ENCODE measurements at places on chromosomes 12 and 14.

- DNase-seq: no peak
These were observed 84.9 kb upstream of the PWP1 start for GRCh38 chr12:107600581-107601144.

DNA sequence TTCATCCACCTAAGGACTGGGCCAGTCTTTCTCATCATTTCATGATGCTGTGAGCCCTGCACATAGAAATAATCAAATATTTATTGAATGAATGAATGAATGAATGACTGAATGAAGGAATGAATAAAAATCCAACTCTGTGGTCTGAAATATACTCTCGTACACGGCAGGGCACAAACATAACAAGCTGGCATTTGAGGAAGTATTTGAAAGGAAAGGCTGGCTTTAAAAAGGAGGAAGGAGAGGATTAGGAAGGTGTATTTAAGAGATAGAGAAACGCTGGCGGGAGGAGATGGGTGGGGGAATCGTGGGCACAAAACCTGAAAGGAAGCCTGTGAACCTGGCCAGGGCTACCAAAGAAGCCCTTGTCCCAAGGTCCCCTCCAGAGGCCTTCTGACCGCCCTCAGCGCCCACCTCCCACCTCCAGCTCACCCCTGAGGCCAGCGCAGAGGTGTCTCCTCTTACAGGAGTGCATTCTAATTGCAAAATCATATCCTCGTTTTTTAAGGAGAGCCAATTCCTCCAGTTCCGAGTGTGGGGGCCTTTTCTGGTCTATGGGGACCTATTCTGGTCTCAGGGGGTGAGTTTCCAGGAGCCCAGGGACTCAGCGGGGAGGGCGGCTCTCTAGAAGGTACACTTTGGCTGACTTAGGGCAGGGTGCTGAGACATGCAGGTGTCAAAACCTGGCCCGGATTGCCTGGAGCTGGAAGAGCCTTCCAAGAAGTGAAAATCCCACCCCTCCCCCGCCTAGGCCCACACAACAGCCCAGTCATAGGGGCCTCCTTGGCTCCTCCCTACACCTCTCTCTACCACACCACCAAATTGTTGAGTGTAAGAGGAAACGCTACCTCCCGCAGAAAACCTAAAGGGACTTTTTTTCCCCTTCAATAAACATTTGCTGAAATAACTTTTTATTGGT lies 8.7 kb upstream of the JDP2 start:
- no peak for DNase-seq

DNA sequence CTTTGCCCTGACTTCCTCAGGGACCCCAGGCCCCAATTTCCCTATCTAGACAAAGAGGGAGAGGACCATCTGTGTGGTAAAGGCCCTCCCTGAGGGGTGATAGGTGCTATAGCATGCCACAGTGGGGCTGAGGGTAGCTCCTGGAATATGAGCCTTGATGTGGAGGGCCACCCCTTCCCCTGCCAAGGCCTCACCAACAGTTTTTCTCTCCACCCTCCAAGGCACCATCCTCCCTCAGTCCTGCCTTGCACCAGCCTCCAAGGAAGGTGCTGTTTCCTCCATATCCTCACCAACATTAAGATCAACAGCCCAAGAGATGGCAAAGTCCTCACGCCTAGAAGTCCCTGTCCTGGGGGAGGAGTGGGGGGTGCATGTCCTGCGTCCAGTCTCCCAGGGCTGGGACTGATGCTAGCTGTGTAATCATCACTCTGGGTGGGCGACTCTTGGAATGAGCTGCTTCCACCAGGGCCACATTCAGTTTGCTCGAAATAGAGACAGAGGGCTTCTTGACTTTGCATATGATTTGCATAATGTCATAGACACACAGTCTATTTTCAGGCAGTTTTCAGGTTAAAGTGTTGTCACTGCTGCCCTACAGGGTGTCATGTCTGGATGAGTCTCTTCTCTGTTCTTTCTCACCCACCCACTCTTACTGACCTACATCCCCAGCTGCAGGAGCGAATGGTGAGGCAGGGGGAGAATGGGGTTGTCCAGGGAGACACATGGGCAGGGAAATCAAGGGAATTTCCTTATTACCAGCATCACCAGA lies 17.4 kb downstream of the ACVRL1 start:
- no peak for DNase-seq

DNA sequence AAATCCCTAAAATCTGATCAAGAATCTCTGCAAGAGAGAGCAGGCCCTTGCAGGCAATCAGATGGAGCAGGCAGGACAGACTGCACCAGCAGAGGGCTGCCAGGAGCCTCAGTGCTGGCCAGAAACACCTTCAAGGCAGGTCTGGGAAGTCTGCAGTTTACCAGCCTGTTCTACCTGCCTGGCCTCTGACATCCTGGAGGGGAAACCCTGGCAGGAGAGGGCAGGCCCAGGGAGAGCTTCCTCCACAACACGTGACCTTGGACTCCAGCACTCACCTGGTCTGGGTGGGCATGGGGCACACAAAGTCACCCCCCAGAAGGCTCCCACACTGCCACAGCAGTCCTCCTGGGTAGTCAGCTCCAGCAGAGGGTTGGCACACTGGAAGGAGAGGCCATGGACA lies 56.0 kb downstream of the ISCA2 start:
- no peak for DNase-seq

DNA sequence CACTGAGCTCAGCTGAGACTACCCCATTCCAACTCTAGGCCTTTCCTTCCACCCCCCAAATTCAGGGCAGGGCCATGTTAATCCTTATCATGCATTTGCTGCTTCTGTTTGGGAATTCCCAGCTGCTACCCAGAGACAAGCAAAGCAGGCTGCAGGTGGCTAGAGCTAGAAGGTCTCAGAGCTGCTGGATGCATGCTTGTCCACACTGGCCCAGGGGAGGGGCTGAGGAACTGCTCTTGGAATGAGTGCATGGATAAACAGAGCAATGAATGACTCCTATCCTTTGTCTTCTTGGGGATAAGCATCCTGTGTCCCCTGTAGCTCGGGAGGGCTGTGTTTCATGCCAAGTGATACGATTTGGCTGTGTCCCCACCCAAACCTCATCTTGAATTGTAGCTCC lies 136.8 kb upstream of the NOS1 start:
- no peak for DNase-seq

DNA sequence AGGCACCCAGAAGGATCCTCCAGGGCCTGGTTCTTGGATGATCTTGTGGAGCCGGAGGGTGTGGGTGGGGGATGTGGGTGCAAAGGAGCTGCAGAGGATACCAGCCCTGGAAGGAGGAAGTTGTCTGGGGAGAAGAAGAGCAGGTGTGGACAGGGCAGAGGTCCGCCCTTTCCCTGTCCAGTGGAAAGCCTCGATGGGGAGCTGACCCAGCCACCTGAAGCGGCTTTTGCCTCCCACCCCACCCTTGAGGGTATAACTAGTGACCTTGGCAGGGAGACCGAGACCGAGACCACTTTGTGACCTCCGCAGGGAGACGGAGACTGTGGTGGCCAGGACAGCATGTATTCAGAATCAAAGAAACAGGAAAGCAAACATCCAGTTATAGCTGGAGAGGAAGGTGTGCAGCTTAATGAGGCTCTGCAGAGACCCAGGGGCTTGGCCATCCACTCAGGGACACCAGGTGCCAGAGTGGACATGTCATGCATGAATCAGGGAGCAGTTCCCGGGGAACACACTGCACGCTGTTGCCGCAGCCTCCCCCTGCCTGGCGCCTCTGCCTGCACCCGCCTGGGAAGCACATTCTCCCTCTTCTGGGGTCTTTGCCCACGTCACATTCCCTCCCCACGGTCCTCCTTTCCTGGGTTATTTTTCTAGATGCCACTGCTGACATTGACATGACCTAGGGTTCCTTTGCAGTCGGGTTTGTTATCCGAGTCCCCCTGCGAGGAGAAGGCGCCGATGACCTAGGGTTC lies 87.7 kb downstream of the ADGRD1 start:
- no peak for DNase-seq
